ENCODE measurements at places on chromosomes 6 and 20. TPM values are rescaled to one million over a fixed set of nuclear protein-coding genes. Genes with fewer than 3 reads are reported as not detected.

- no peak for DNase-seq
- H3K4me1 ChIP-seq, result no peaks in the 10 kb centered on the region
- no peak overlapping the region for H3K27ac ChIP-seq
- H3K27me3 ChIP-seq, result no peaks in the 10 kb centered on the region
- no peak overlapping the region for H3K4me3 ChIP-seq
Measured at GRCh38 chr6:142518126-142518525, 216.3 kb downstream of the ADGRG6 start.

- H3K27ac ChIP-seq, result peak overlapping the region; percentile 17
- peaks cover 34% of the 10 kb centered on the region for H3K4me1 ChIP-seq
- no peaks in the 10 kb centered on the region for H3K27me3 ChIP-seq
- no peak overlapping the region for H3K4me3 ChIP-seq
- H3K36me3 ChIP-seq, result no peaks in the 10 kb centered on the region
Measured at GRCh38 chr6:15905488-15906419, 223.1 kb upstream of the MYLIP start.

- H3K4me3 ChIP-seq, result no peak overlapping the region
- no peaks in the 10 kb centered on the region for H3K27me3 ChIP-seq
- DNase-seq, result no peak
- H3K27ac ChIP-seq, result no peak overlapping the region
Measured at GRCh38 chr20:62666736-62667529, 24.6 kb downstream of the SLCO4A1 start.

DNA sequence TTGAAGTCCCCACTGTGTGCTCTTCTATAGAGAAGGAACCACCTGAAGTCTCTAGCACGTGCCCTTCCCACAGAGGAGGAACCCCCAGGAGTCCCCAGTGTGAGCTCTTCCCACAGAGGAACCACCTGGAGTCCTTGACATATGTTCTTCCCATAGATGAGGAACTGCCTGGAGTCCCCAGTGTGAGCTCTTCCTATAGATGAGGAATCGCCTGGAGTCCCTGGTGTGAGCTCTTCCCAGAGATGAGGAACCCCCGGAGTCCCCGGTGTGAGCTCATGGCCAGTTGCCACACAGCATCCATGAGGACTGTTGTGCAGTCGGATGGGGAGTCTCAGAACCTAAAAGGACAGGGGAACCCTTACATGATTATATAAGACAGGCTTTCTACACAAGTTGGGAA is 158.1 kb upstream of the THBS2 start:
- H3K4me3 ChIP-seq, result no peak overlapping the region
- no peak for DNase-seq
- H3K27ac ChIP-seq, result no peak overlapping the region
- no peaks in the 10 kb centered on the region for H3K36me3 ChIP-seq
- H3K4me1 ChIP-seq, result no peaks in the 10 kb centered on the region

GRCh38 chr6:140018588-140018987 is 644.1 kb upstream of the CITED2 start:
- no peak overlapping the region for H3K4me3 ChIP-seq
- no peaks in the 10 kb centered on the region for H3K36me3 ChIP-seq
- H3K27ac ChIP-seq, result no peak overlapping the region
- no peak for DNase-seq
- H3K27me3 ChIP-seq, result no peaks in the 10 kb centered on the region

DNA sequence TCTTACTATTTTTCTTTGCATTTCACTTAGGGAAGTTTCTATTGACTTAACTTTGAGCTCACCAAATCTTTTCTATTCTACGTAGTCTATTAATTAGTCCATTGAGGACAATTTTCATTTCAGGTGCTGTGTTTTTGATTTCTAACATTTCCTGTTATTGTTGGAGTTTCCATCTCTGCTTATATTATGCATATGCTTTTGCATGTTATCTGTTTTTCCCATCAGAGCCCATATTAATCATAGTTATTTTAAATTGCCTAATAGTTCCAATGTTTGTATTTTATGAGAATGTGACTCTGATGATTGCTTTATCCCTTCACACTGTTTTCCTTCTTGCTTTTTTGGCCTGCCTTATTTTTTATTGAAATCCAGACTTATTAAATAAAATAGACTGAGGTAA is 414.5 kb upstream of the OPRM1 start:
- H3K36me3 ChIP-seq, result no peaks in the 10 kb centered on the region
- no peaks in the 10 kb centered on the region for H3K27me3 ChIP-seq
- H3K27ac ChIP-seq, result no peak overlapping the region
- H3K4me3 ChIP-seq, result no peak overlapping the region

The CNKSR3 gene
- total RNA-seq, result not detected
